ENCODE measurements at places on chromosomes 5 and 9. TPM values are rescaled to one million over a fixed set of nuclear protein-coding genes. Genes with fewer than 3 reads are reported as not detected.

The MEF2C gene
- total RNA-seq, result 47.1 TPM

The SPINK6 gene
- total RNA-seq, result not detected

The LCNL1 gene
- total RNA-seq, result 0.36 TPM

The HSD17B4 gene
- total RNA-seq, result 114 TPM

The SH3RF2 gene
- 1.4 TPM for total RNA-seq

The TMEM8B gene
- 6.4 TPM for total RNA-seq

The ROR2 gene
- total RNA-seq, result 58.7 TPM

The SLC1A3 gene
- total RNA-seq, result 16.8 TPM

The FANCG gene
- 11.0 TPM for total RNA-seq

The SLC34A1 gene
- total RNA-seq, result not detected

The NMUR2 gene
- not detected for total RNA-seq

The CLINT1 gene
- total RNA-seq, result 88.1 TPM

The ELOVL7 gene
- total RNA-seq, result 2.7 TPM

All from sigmoid colon (tissue), 7 donors.